Renal cortex interstitium (tissue), 15 donors: ENCODE measurements at places on chromosomes 6 and 20. TPM values are rescaled to one million over a fixed set of nuclear protein-coding genes. Genes with fewer than 3 reads are reported as not detected.

DNA sequence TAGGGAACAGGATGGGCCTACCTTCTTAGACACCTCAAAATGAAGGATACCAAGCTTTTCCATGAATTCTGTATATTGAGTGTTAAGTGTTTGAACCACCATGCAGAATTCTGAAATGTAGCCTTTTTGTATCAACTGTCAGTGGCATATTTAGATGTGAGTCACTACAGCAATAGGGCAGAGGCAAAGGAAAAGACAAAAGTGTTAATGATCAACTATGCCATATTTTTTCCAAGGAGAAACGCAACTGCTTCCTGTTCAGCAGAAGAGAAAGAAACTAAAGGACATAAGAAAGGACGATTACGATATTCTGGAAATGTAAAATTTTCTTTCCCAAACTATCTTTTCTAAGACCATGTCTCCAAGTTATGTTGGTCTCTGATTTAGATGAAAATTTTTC, 104.6 kb upstream of the RSPO3 start:
- no peak for DNase-seq

CD93 gene
- polyA plus RNA-seq: 43.3 TPM

DNA sequence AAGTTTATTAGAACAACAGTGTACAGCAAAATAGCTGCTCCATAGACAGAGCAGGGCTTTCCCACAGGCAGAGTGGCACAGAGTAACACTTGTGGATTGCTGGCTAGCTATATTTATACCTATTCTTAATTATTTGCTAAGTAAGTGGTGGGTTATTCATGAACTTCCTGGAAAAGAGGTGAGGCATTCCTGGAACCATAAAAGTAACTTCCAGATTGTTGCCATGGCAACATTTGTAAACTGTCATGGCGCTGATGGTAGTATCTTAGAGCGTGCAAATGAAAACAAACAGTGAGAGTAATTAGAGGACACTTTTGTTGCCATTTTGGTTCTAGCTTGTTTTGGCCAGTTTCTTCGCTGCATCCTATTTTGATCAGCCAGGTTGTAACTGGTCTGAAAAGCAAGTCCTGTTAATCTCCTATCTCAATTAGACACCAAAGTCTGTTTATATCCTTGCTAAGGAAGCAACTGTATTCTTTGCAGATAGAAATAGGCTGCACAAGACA, 23.9 kb downstream of the DEFB114 start:
- no peak for DNase-seq

GRCh38 chr6:27669295-27669623, 196.4 kb upstream of the ZNF184 start:
- no peak for DNase-seq

AIF1 gene
- 78.2 TPM for polyA plus RNA-seq

DNA sequence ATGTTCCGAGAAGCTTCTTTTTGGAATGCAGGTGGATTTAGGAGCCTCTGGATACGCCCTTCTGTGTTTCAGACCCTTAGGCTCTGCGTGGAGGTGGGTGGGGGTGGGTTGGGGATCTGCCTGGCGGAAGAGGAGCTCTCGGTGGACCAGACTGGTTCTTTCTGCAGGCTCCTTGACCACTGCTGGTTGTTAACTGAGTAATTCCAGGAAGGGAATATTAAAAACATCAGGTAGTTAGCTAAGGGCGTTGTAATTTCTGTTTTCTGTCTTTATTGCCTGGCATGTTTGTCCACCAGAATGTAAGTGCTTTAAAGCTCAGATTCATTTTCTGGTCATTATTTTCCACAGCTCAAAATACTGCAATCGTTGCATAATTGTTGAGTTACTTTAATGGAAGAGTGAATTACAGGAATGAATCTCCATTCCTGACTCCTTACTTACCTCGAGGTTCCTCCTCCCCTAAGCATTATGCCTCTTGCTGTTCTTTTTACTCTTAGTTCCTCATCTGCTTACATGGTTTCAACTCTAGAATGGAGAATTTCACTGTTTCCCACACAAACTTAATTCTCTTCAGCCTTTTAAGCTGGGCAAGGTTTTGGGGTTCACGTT, 5.9 kb downstream of the CDYL start:
- DNase-seq: no peak

GRCh38 chr6:158220786-158221442, 52.8 kb downstream of the GTF2H5 start:
- peak; percentile 71 for DNase-seq

GRCh38 chr6:127178746-127179145, 60.3 kb downstream of the RSPO3 start:
- no peak for DNase-seq

FAM217A gene
- polyA plus RNA-seq: 1.5 TPM

SLPI gene
- not detected for polyA plus RNA-seq

GRCh38 chr20:47475419-47476044, 26.2 kb upstream of the NCOA3 start:
- DNase-seq: no peak

- no peak for DNase-seq
These were observed 10.7 kb downstream of the ANGPT4 start for GRCh38 chr20:905396-905961.

DNA sequence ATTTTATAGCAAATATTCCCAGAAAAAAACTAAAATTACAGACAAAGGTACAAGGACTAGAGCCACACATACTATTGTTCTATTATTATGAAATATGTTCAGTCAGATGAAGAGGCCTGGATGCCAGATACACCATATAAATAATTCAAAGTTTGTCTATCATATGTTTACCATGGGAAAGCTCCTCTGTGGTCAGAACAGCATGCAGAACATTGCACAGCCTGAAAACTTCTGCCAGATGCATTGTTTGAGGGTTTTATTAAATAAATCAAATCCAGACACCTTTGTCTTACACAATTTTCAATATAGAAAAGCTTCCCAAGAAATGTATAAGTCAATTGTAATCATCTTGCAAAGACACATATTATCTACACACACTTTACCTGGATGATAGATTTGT, 35.0 kb upstream of the COL21A1 start:
- no peak for DNase-seq

GRCh38 chr6:106444777-106445507, 84.4 kb downstream of the CRYBG1 start:
- peak; percentile 34 for DNase-seq

GRCh38 chr6:148414836-148415235, 72.2 kb downstream of the SASH1 start:
- no peak for DNase-seq

RAMACL gene
- polyA plus RNA-seq: 0.14 TPM

VAPB gene
- 59.3 TPM for polyA plus RNA-seq

- no peak for DNase-seq
These were observed 212.2 kb downstream of the HIVEP2 start for GRCh38 chr6:142732790-142733189.

- no peak for DNase-seq
These were observed 28.5 kb upstream of the EMILIN3 start for GRCh38 chr20:41394931-41395666.

DNA sequence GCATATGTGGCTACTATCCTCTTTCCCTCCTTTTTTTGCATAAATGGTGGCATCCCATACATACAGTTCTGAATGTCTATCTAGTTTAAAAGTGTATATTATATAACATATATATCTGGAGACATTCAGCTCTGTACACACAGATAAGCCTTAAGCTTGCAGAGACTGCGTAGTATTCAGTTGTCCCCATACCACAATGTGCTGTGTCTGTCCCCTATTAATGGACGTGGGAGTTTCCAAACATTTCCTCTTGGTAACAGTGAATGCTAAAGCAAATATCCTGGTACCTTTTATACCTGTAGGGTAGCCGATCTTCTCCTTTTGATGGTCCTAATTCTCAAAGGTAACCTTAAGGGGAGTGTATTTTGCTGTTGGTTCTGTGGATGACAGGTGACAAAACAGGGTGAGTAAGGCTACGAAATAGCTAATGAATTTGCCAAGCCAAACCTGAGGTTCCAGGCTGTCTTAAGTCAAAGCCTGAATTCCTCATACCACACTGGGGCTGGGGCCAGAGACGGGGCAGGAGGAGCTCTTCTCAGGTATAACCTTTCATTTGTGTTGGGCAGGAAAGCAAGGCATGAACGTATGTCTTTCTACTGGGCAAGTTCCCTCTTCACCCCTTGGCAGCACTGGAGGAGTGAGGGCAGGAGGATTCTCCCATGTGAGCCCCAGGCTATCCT, 7.8 kb upstream of the C2 start:
- no peak for DNase-seq

- no peak for DNase-seq
These were observed 302.9 kb downstream of the PTPRT start for GRCh38 chr20:42886801-42887200.

FLRT3 gene
- 166 TPM for polyA plus RNA-seq

DNA sequence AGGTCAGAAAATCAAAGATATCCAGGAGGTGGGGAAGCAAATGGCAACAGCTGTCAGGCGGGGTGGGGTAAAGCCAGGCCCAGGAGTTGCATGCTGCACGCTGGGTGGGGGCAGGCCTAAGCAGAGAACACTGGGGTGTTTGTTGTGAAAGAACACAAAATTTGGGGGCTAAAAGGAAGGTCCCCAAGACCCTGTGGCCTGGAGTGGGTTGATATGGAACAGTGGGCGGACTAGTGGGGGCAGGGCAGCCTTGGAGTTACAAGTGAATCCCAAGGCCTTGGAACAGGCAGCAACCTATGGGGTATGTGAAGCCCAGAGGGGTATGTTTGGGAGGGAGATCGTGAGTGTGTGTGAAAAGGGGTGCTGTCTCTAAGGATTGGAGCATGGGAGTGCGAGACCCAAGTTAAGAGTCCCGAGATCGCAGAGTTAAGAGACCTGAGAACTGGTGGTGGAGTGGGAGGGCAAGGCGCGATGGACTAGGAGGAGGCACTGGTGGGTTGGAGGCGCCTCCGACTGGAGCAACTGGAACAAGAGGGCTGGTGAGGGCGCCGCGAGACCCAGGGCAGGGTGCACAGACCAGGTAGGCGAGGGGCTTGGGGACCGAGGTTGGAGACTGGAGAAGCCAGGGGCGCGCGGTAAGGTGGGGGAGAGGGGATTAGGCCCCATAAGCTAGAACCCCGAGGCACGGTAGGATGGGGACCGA, 658 bp downstream of the CUL7 start:
- no peak for DNase-seq

DNA sequence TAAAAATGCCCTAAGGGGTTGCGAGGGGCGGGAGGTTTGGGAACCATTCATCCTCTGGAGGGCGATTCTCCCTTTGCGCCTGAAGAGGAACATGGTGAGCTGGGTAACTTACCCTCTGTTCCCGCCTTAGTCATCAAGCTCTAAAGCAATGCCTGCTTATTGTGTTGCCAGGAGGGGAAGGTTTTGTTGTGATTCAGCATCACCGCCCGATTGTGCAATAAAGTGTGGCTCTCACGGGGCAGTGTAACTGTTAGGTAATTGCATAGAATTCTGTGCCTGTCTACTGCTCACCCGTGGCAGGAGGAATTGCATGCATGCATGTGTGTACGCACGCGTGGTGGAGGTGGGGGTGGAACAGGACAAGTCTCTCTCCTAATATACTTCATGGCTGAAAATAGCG, 95.5 kb upstream of the AGPAT4 start:
- no peak for DNase-seq

GRCh38 chr6:87139236-87139635, 16.1 kb upstream of the ZNF292 start:
- no peak for DNase-seq

PLA2G7 gene
- polyA plus RNA-seq: 3.1 TPM

LY6G5C gene
- 3.4 TPM for polyA plus RNA-seq

DNA sequence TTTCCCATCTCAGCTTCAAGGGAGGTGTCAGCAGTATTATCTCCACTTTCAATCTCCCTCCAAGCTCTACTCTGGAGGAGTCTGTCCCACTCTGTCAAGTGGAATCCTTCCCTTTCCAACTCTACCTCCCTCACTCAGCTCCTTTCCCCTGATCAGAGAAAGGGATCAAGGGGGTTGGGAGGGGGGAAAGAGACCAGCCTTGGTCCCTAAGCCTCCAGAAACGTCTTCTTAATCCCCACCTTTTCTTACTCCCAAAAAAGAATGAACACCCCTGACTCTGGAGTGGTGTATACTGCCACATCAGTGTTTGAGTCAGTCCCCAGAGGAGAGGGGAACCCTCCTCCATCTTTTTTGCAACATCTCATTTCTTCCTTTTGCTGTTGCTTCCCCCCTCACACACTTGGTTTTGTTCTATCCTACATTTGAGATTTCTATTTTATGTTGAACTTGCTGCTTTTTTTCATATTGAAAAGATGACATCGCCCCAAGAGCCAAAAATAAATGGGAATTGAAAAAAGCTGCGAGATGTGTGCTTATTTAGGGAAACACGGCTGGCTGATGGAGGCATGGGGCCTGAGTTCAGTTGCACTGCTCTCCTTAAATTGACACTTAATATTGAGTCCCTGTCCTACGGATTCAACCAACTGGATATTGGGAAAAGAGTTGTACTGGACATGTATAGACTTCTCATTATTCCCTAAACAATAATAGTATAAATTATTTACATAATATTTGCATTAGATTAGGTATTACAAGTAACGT, 4.9 kb downstream of the TUBB start:
- no peak for DNase-seq

FBXO9 gene
- polyA plus RNA-seq: 89.6 TPM

- DNase-seq: no peak
These were observed at the start of gene SFTA2 for GRCh38 chr6:30931969-30932645. Gene SFTA2 (minus strand): TSS chr6:30932170. CDS start chr6:30932096, 74 bp downstream.
